ENCODE measurements at places on chromosomes 6 and 20.

DNA sequence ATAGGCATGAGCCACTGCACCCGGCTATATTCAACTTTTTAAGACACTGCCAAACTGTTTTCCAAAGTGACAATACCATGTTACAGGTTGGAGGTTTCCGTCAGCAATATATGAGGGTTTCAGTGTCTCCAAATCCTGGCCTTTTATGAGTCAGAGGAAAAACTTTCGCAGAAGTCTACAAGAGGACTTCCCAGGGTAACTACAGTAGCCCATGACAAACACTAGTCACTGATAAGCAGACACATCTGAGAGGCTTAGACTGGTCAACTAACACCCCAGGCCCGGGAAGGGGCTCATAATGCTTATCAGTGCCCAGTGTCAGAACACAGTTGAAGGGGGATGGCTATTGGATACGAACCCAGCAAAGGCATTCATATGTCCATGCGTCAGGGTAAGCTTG is 85.4 kb downstream of the SOX4 start:
- DNase-seq: no peak

- DNase-seq: no peak
Measured at GRCh38 chr6:43020847-43021246, 576 bp upstream of the RRP36 start.

- no peak for DNase-seq
Measured at GRCh38 chr20:25270829-25271251, 23.0 kb downstream of the PYGB start.

DNA sequence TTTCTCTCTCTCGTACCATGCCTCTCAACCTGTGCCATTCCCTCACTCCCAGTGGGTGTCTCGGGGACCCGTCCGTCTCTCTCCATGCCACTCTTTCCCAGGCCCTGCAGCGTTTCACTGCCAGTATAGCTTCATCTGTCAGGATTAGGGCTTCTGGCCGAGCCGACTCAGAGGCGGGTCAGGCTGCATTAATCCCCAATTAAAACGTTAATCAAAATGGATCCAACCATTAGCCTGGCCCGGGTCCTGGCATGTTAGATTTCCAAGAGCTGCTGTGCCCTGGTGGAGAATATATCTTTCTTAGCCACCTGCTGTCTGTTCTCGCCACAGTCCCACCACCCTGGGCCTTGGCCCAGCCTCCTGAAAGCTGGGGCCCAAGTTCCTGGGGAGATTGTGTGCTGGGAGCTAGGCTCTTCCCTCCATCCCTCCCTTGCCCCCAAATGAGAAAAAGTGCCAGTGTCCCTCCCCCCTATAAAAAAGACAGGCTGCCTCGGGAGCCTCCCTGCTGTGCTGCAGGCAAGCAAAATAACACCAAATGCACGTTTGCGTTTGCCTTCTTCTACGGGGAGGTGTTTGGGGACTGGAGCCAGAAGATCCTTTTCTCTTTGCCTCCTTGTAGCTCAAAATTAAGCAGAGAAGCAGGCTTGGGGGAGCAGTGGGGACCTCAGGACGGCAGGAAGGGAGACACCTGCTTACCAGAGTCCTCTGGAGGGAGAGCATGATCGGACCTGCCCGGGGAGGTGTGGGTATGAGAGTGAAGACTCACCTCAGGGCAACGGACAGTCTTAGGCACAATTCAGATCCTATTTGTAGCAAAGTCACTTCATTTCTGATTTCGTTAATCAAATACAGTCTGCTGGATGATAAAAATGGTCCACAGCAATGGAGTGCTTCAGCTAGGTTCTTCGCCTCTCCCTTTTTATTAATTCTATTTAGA is 3.0 kb downstream of the KCNG1 start:
- DNase-seq: no peak

GRCh38 chr6:130625825-130626527 is 201.2 kb upstream of the SMLR1 start:
- no peak for DNase-seq

GRCh38 chr6:165807249-165807960 is 144.4 kb upstream of the PDE10A start:
- no peak for DNase-seq

DNA sequence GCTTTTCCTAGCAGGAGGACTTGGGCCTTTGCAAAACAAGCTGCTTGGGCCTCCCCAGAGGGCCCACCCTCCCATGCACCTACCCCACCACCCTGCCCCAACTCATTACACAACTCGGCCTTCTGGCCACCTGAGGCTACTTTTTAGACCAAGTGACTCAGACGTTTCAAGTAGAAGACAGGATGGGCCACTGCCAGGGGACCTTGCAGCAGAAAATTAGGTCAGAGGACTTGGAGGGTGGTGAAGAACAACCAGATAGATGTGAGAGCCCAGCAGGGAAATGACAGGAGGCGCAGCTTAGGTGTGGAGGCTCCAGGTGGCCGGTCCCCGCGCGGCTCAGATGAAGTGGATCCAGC is 1.4 kb downstream of the PPP1R3D start:
- no peak for DNase-seq

DNA sequence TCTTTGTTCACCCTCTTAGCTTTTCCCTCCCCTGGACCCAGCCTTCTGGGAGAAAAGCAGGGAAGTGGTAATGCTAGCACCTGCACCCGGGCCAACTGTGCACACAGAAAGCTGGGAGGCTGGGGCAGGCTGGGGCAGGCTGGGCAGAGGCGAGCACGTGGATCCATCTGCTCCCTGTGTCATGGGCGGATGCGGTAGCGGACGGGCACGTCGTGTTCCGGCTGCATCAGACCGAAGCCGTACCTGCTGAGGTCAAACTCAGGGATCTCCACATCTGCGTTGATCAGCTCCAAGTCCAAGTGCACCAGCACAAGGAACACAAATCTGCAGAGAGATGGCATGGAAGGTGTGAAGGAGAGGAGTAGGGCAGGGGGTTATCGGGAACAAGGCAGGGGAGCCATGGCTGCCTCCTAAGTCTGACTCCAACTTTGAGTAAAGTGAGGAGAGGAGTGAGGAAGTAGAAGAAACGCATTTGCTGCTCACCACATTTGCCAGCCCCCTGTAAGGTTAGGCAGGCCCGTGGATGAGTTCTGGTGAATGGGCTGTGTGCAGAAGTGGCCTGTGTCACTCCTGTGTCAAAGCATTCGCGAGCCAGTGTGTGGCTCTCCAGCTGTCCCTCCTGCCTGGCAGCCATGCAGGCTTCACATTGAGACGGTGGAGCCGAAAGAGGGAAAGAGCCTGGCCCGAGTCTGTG is 25.4 kb upstream of the KCNB1 start:
- DNase-seq: no peak

DNA sequence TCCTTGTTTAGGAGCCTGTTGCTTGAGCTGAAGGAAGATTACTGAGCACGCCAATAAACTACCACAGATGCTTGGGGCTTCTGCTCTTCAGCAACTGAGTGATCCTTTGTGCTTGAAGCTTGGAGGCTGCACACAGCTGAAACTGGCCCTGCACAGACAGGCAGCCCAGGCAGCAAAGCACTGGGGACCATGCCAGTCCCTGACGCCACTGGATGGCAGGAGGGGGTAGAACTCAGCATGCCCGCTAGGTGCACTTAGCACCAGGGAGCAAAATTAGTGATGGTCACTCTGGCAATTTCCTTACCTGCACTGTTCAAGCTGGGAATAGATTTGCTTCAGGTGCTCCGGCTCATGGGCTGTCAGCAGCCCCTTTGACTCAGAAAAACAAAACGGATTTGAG is 91.5 kb downstream of the FAM50B start:
- no peak for DNase-seq

DNA sequence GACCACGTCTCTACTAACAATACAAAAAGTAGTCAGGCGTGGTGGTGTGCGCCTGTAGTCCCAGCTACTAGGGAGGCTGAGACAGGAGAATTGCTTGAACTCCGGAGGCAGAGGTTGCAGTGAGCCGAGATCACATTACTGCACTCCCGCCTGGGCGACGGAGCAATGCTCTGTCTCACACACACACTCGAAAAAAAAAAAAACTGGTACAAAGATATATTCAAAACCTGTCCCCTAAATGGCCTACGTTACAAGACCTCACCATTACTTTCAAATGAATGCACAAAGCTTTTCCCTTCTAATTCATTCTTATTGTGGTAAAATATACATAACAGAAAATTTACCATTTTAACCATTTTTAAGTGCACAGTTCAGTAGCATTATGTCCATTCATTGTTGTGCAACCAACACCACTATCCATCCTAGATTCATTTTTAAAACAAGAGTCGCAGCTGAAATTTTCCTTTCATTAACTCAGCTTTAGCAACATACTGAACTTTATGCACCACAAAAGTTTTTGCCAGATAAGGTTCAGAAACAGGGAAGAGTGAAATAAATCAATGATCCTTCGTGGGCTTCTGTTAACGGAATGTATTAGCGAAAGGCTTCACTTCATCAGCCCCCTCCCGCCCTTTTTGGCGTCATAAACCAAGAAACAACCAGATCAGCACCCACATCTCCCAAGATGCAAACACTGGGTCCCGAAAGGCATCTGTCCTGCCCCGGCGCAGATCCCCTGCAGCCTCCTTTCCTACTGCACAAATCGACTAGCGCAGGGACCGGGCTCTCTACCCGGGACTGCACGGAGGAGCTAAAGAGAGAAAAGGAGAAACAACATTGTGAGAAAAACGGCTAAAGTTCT is 825 bp upstream of the FAM135A start:
- no peak for DNase-seq

GRCh38 chr20:40551125-40551530 is 137.9 kb downstream of the MAFB start:
- DNase-seq: no peak

GRCh38 chr6:47031656-47032055 is 10.5 kb downstream of the ADGRF1 start:
- DNase-seq: no peak
